EL (cell line): ENCODE measurements at places on chromosomes 5 and 9.

DNA sequence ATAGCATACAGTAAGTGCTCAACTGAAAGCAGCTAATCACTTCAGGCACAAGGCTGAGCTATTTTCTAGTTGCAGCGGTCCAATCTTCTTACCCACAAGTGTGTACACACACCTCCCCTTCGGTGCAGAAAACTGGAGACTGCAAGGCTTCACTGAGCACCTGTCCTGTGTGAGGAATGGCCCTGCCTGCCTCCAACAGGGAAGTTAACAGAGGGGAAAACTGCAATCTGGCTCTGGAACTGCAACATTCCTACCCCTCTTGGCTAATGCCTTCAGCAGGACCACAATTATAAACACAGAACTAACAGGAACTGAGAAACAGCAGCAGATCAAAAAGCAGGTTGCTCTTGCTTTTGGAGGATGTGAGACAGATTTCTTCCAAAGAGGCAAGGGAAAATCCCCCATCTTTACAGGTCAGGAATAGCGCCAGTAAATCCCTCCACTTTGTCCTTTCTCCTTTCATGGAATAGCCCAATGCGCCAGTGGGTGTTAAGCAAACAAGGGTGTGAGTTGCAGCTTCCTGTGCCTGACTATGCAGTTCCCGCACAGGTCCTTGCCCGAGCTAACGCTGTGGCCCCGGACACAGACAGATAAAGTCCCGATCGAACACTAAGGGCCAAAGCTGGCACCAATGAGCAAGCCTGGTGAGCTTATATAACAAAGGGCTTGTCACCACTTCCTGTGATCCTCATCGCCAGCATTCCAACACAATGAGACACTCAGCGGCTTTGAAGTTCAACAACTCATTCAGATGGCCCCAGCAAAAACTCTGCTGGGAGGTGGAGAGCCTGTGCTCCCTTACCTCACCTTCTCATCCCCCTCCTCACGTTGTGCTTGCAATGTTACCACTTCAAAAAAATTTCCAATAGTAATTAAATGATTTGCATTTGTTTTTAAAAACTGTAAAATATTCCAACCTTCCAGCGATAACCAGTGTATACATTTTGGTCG is 21.5 kb downstream of the SHB start:
- peak; percentile 98 for DNase-seq

- peak; percentile 8 for DNase-seq
These were observed 310.7 kb downstream of the ASTN2 start for GRCh38 chr9:117104206-117104605.

DNA sequence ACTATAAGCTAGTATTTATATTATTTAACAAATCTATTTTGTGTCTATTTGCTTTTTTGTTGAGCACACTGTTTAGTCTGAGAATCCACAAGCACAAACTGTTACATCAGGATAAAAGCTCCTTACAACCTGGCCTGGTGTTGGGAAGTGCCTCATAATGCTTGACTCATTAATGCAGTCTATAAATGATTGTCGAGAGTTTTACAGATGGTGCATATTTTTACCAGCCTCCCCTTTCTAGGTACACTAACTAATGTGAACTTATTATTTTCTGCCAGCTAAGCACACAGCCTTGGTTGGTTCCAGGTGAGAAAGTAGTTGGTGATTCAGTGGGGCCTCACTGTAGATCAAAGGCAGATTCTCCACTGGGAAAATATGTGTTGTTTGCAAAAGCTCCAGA is 151.0 kb upstream of the ADAMTS16 start:
- no peak for DNase-seq

DNA sequence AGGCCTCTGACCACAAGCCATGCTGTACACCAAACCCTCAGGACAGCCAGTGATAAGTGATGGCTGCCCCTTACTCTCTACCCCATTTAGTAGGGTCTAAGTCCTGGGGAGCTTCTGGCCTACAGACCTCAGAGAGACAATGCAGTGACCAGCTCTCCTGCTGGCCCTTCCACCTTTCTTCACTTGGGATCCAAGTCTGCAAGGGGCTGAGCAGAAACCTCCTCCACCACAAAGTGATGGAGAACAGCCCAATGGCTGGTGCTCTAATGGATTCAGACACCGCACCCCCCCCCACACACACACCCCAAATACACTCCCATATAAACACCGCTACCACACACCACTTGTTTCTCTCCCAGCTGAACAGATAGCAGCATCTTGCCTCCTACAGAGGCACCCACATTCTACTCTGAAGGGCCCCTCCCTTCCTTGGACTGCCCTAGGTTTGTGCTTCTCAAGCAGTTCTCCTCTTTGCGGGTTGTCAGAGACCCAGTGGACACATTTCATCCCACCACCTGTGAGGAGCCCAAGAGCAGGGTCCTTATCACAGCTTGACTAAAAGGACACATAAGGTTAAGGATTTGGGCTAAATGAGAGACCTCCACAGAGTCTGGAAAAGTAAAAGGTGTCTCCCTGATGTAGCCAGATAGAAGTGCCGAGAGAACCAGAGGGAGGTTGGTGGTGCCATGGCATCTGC is 1.3 kb upstream of the PDLIM4 start:
- DNase-seq, result no peak

- DNase-seq, result no peak
These were observed 62.5 kb downstream of the FRMD3 start for GRCh38 chr9:83475741-83476140.
